ENCODE measurements at places on chromosomes 3 and 15. TPM values are rescaled to one million over a fixed set of nuclear protein-coding genes. Genes with fewer than 3 reads are reported as not detected.

- DNase-seq: no peak
These were observed 35.6 kb upstream of the GPR160 start for GRCh38 chr3:170002231-170002630.

- DNase-seq: no peak
These were observed 129.8 kb downstream of the MEIS2 start for GRCh38 chr15:36970522-36970921.

GRCh38 chr3:40901796-40902195 is 297.5 kb upstream of the CTNNB1 start:
- no peak for DNase-seq

- no peak for DNase-seq
These were observed 166.0 kb upstream of the COL8A1 start for GRCh38 chr3:99472385-99472784.

DNA sequence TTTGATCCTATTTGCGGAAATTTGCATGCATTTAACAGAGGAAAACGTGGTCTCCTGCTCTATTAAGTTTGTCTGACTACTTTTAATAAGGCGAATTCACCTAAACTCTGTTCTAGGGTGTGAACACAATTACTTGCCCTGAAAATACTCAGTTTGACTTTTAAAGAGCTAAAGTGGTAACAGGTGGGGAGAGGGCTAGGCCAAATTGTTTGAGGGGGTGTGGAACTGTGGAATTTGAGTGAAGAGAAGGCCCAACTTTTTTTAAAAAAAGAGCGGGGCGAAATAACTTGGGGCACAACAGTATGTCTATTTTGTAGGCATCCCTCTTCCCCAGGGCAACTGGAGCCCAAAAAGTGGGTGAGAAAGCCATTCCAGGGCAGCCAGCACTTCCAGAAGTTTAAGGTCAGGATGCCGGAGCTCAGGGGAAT is 580 bp upstream of the FXR1 start:
- DNase-seq: no peak

- DNase-seq: no peak
These were observed 14.7 kb upstream of the MBNL1 start for GRCh38 chr3:152254041-152254440.

- DNase-seq: no peak
These were observed 26.5 kb downstream of the GOLGA6A start for GRCh38 chr15:74055804-74056203.

DNA sequence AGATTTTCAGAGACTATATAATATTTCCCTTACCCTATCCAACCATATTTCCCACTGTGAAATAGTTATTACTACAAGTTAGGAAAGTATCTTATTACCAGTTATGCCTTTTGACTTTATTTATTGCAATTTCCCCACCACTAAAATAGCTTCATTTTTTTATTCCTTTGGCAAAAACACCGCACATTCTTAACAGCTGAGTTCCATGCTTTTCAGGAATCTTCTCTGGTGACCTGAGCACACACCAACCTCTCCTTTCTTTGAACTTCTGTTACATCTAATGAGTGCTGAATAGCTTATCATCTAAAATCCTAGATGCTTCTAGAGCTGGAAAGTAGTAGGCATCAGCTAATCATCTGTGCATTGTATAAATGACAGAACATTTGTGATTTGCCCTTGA is 99.1 kb downstream of the UBE2E2 start:
- no peak for DNase-seq

DNA sequence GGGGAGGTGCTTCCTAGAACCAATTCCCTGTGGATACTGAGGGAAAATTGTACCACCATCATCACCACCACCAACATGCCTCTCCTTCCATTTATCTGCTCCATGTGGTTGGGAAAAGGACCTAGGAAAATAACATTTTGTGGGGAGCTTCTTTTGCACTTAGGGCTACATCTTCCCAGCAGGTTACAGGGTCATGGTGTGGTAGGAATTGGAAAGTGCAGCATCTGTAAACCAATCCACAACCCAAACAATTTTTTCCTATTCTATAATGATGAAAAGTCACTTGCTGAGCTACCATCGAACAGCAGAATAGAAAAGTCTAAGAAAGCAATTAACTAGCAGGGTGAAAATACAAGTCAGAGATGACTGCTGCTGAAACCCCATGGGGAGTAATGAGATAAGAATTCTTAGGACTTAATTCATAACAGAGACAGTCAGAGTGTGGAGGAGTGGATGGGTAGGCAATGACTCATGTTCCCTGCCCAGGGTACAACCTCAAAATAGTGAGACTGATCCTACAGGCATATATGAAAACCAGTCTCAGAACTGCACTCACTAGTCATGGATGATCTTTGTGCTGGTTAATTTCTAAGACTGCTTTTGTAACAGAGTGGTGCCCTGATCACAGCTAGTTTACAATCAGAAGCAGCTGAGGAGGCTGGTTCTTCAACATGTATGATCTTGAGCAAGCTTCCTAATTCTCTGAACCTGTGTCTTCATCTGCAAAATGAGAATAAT is 38.1 kb upstream of the LEKR1 start:
- DNase-seq: no peak

GRCh38 chr3:100104442-100104798 is 9.9 kb downstream of the FILIP1L start:
- no peak for DNase-seq

DNA sequence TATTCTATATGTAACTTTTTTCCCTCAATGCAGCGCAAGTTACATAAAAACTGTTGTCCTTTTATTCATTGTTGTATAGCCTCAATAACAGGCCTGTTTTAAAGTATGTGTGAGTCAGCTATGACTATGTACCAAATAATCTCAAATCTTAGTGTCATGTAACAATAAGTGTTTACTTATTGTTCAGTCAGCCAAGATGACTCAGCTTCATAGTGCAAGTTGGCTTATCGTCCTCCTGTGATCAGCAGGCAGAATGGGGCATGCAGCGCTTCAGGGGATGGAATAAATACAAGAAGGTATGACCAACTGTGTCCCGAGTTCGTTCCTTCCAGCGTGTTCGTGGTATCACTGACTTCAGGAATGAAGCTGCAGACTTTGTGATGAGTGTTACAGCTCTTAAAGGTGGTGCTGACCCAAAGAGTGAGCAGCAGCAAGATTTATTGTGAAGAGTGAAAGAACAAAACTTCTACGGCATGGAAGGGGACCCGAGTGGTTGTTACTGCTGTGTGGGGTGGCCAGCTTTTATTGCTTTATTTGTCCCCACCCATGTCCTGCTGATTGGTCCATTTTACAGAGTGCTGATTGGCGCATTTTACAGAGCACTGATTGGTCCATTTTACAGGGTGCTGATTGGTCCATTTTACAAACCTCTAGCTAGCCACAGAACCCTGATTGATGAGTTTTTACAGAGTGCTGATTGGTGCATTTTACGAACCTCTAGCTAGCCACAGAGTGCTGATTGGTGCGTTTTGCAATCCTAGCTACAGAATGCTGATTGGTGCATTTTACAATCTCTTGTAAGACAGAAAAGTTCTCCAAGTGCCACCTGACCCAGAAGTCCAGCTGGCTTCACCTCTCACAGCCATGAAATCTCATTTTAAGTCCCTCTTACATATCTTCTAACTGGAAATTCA is 1016.0 kb downstream of the MCTP2 start:
- DNase-seq: no peak

DNA sequence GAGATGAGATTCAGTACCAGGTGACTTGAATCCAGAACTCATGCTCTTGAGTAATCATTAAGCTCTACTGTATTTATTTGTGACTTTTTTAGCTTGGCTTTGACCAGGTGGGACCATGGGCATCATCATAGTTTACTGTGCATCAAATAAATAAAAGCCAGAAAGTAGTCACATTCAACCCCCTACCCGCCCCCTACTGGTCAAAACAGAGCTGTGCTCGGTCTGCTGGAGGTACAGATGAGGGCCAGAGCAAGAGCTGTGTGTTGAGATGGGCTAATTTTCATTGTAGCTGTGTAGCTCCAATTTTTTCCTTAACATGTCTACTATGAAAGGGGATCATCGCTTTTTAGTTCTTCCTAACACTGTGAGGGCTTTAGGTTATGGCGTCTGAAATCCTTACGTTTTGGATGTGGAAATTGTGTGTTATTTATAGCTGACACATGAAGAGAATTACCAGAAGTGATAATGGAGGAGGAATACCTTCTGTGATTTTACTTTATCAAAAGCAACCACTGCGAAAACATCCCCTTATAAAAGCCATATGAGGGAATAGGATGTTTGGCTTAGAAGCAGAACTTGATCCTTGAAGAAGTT is 375.1 kb downstream of the PTPRG start:
- peak; percentile 55 for DNase-seq

Gene NRG4
- 0.06 TPM for total RNA-seq

Gene CERS3
- not detected for total RNA-seq

Gene CLDN18
- total RNA-seq: not detected

Gene KBTBD13
- total RNA-seq: not detected

Gene LRRIQ4
- not detected for total RNA-seq

Gene ITPKA
- total RNA-seq: 0.09 TPM
